ENCODE measurements at places on chromosomes 7 and 10.

GRCh38 chr7:26046150-26046549 is 105.8 kb upstream of the NFE2L3 start:
- no peak for DNase-seq

GRCh38 chr7:149457766-149458165 is 3.1 kb downstream of the ZNF777 start:
- DNase-seq = no peak

- DNase-seq = no peak
These were observed 17.9 kb downstream of the SH3PXD2A start for GRCh38 chr10:103837370-103838069.

- DNase-seq = peak; percentile 87
These were observed 2.3 kb downstream of the KLF6 start for GRCh38 chr10:3782451-3783315.

- DNase-seq = no peak
These were observed 1.8 kb upstream of the VAX1 start for GRCh38 chr10:117139581-117140524.

DNA sequence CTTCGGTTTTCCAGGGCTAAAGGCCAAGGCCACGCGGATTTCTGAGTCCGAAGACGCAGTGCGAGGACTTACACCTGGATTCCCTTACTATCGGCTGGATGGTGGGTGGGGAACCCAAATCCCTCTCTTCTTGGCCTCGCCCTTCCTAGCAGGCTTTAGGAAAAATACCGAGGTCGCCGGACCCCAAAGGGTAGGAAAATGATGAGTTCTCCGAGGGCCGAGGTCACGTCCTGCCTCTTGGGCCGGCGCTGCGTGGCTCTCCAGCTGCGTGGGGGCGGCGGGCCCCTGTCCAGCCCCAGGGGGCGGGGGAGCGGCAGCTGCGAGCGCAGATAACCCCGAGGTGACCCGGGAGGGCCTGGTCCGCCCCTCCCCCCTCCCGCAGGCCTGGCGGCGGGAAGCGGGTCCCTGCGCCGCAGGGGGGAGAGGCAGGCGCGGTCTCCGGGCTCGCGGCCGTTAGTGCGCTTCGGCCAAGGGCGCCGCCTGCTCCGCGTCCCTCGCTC is 805 bp upstream of the HMX3 start:
- DNase-seq = peak; percentile 96

Measured in OCI-M1 (cell line).